Cerebellar nuclear complex (tissue), 1 donor: ENCODE measurements at places on chromosomes 5 and 9.

DNA sequence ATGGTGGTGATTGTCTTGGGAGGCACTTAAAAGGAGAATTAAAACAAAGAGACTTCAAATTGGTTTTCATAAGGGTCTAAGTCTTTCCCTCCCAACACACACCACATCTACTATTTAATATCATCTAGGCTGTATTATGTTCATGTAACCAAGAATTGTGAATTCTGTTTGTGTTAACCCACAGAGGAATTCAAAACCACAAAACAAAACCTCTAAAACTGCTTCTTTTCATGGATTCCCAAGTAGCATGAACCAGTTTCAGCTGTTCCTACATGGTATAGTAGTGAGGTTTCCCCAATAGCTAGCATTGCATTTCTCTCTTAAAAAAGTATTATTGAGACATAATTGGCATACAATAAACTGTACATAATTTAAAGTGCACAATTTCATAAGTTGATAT, 283.8 kb downstream of the CD180 start:
- DNase-seq = no peak

DNA sequence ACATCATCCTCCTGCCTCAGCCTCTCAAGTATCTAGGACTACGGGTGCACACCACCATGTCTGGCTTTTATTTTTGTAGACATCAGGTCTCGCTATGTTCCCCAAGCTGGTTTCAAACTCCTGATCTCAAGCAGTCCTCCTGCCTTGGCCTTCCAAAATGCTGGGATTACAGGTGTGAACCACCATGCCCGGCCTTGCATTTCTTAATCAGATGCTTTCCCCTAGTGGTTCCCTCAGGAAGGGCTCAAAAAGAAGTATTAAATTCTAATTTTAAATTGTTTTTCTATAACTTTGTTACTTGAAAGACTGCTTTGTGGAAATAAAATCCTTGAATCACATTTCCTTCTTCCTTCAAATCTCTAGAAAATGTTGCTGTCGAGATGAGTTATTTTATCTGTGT, 79.5 kb upstream of the ROR2 start:
- no peak for DNase-seq

DNA sequence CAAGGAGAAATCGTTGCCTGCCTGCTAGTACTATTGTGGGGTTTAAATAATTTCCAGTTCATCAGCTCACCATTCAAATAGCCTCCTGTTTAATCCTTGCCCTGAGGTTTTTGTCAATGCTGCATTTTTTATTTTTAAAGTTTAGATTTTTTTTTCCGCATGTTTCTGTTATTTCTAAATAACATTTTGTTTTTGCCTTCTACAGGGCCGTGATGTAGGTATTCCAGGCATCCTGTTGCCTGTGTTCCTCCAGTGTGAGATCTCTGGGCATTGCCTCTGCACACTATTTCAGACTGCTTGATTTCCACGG, 124.3 kb downstream of the HSD17B3 start:
- no peak for DNase-seq

DNA sequence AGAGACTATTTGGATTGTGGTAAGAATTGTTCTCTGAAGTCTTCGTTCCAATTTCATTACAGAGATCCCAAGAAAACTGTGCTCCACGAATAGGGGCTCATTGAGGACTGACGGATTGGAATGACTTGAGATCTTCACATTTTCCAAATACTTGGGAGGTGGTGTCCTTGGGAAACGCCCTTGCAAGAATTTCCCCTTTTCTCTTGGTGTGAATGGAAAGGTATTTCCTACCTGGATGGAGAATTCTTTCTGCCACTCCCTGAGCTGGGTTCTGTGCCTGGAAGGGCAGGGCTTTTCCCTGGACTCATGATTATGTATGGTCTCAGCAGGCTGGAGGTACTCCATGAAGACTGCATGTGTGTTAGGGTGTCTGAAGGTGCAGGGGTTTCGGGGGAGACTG, 53.9 kb downstream of the SNX18 start:
- no peak for DNase-seq

DNA sequence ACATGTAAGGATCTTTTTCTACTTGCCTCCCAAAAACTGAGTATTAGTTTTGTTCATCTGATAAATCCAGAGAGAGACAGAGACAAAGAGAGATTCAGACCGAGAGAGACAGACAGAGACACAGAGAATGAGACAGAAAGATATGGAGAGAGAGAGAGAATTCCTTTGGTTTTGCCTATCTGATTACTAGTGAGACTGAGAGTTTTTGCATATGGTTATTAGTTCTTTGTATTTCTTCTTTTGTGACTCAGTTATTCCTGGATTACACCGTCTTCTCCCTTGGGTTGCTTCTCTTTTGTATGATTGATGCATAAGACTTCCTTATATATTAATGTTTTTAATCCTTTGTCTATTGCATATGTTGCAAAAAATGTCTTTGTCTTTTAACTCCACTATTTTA, 91.2 kb upstream of the SPATA31C2 start:
- DNase-seq = no peak

DNA sequence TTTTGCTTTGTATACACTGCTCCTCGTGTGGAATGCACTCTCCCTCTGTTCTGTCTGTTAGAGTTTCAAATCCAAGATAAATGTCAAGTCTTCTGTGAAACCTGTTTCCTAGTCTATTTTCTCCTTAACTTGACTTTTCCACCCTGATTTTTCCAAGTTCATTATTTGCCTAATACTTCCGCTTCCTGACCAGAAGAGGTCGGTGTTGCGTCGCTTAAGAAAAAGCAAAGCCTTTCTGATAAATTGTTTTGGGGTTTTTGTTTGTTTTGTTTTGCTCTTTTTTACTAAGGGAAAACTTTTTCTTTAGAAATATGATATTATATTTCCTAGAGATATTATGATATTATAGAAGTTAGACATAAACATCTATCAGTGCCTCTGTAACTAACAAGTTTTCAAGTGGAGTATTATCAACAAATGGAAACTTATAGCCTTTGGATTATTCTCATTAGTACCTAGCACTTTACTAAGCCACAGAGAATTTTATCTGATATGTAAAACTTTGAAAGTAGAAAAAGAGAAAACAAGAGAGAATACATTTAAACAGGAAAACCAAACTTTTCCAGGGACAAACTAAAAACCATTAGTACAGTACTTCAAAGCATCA, 55.8 kb downstream of the PHAX start:
- DNase-seq = no peak
